ENCODE measurements at places on chromosomes 12 and 14.
A peak's percentile ranks its signal among the peaks of the same experiment; 100 is the strongest.

GRCh38 chr12:1530592-1531152 is 63.7 kb downstream of the FBXL14 start:
- DNase-seq: no peak

DNA sequence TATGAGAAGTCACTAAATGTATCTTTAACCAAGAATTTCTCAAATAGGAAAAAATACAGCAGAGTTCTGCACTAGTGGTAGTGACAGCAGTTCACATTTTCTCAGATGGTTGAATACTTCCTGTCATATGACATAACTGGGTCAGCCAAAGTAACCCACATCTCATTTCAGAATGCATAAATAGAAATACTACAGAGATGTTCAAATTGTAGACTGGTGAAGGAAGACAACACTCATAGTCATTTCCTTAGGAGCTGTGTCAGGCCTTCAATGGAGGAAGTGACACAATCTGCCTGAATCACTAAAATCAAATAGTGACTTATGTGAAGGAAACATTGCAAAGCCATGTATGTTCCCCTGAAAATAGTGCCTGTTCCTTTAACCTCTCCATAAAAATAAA is 32.4 kb downstream of the FERMT2 start:
- peak; percentile 88 for DNase-seq

GRCh38 chr12:482061-482460 is 22.3 kb downstream of the B4GALNT3 start:
- no peak for DNase-seq

DNA sequence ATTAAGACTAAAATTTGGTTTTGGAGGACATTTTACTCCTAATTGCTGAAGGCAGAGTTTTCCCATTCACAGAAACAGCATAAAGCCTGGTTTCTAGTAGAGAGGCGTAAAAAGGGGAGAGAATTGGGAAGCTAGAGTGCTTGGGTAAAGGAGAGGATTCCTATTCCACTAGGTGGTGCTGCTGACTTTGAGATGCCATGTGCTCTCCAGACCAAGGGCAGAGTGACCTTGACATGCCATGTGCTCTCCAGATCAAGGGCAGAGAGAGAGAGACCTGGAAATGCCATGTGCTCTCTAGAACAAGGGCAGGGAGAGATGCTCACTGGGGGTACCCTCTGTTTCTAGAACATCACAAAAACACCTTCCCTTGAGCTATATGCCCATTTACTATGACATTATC is 176.2 kb upstream of the PDZRN4 start:
- no peak for DNase-seq

DNA sequence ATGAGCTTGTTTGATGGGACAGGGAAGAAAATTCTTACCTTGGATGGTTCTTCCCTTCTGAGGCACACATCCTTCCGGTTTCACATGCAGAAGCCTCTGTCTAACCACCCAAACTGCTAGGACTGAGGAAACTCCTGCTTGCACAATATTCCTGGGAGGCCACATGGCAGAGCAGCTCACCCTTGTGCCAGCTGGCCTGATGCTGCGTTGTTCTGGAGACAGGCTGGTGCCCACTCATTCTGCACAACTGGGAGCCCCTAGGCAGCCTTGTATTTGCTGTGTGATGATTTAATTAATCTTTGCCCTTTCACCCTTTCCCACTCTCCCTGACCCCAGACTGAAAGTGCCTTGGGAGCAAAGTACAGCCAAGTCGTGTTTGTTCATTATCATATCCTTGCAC is 130.8 kb downstream of the RTN1 start:
- DNase-seq: no peak

DNA sequence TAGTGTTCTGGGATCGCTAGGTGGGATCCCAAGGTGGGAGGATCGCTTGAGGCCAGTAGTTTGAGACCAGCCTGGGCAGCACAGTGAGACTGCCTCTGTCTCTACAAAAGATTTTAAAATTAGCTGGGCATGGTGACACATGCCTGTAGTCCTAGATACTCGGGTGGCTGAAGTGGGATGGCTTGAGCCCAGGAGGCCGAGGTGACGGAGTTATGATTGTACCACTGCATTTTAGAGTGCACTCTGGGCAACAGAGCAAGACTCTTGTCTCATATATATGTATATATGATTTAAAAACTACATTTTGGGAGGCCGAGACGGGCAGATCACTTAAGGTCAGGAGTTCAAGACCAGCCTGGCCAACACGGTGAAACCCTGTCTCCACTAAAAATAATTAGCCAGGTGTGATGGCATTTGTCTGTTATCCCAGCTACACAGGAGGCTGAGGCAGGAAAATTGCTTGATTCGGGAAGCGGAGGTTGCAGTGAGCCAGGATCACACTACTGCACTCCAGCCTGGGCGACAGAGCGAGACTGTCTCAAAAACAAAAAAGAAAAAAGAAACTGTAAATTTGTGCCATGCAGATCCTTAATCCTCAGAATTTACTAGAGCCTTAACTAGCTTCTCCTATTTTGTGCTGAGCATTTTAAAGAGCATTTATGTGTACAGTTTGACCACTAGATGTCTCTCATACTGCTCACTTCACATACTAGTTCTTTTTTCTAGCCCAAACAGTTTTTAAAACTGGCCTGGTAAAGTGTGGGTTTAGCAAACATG is 114.8 kb downstream of the MON2 start:
- peak; percentile 61 for DNase-seq

GRCh38 chr12:128542844-128543243 is 275.9 kb downstream of the TMEM132C start:
- no peak for DNase-seq

DNA sequence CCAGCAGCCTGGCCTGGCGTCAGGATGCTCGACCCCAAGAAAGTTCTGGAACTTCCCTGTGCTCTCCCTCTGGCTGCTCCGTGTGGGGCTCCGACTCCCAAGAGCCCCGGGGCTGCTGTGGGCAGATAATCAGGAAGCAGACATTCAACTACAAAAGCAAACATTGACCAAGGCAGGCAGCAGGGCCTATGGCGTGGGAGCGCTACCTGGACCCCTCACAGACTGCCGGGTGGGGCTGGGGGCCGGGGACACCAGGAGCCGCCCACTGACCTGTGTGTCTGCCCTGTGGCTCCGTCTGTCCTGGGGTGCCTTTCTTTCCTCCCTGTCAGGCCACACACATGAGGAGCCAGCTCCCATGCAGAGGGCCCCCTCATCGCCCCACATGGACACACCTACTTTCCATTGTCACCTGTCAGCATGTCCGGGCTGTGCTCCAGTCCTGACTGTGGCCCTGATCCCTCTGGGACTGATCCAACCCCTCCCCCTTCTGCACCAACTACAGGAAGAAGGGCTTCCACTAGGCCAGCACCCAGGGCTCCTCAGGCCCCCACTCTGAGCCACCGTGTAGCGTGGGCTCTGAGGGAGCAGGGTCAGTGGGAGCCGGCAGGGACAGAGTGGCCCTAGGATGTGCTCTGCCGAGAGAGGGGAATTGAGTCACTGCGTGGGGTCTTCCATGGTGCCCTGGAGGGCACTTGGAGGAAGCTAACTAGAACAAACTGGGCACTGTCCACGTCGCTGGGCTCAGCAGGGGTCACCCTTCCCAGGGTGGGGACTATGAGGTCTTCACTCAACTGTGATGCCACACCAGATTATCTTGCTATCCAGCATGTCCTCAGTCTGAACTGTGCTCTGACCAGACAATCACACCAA is 215.4 kb upstream of the C14orf180 start:
- DNase-seq: no peak

DNA sequence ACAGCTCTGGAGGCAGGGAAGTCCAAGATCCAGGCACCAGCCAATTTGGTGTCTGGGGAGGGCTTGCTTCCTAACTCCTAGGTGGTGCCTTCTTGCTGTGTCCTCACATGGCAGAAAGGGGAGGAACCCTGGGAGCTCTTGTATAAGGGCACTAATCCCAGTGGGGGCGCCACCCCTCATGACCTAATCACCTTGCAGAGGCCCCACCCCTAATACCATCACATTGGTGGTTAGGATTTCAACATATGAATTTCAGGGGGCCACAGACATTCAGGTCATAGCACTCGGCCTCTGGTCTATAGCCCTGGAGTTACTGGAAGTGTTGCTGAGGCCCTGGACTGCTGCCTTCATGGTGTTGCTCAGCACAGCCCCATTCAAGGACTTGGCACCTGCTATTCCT is 14.6 kb downstream of the PSMD9 start:
- DNase-seq: no peak

DNA sequence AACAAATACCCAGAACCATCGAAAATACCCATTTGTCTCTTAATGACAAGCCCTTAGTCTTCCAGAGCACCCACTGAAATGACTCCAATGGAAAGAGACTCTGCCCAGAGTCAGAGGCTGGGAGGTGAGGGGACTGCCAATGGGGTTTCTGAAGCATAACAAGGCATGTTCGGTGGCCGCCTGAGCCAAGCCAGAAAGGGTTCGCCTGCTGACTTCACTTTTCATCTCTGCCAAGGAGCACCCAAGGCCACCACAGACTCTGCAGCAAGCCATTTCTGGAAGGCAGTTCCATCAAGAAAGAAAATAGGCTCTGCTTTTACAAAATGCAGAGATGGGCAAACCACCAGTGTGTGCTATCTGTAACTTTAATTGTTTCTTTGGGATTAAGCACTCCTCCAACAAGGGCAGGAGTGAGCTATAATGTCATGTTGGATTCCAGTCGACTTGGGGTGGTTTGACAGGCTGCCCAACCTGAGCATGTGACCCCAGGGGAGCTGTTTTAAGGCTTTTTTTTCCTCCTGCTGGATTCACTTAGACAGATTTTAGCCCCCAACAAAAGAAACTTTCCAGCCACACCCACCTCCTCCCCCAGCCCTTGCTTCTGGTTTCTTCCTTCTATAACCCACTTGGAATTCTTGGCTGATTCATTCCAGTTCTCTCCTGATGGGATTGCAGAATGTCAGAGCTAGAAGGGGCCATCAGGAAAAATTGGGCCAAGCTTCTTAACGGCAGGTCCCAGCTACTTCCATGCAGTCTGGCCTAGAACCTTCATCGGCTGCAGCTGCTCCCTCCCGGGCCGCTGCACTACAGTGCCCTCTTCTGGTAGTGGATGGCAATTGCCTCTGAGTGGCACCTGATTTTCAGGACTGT is 24.1 kb downstream of the CKAP4 start:
- peak; percentile 39 for DNase-seq

DNA sequence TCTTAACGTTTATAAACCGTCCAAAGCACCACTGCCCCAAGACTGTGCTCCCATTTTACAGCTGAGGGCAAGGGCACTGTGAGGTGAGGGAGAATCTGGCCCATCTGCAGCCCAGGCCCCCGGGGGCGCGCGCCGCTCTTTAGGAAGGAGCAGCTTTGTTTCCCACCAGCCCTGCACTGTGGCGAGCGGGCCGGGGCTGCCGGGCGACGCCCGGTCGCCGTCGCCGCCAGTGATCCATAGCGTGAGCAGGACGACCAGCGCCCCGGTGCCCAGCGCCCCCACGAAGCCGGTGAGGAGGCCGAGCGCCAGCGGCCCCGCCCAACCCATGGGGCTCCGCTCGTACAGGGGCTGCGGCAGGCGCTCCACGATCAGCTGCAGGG is 34.6 kb downstream of the FIGNL2 start:
- no peak for DNase-seq

DNA sequence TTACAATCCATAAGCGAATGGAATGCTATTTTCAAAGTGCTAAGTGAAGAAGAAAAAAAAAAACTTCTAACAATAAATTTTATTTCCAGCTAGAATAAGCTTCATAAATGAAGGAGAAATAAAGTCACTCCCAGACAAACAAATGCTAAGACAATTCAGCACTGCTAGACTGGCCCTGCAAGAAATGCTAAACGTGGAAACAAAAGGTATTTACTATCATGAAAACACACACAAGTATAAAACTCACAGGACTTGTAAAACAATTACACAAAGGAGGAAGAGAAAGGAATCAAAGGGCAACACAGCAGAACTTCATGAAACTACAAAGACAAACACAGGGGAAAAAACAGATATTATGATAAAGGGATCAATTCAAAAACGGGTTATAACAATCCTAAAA is 85.8 kb upstream of the NELL2 start:
- no peak for DNase-seq

DNA sequence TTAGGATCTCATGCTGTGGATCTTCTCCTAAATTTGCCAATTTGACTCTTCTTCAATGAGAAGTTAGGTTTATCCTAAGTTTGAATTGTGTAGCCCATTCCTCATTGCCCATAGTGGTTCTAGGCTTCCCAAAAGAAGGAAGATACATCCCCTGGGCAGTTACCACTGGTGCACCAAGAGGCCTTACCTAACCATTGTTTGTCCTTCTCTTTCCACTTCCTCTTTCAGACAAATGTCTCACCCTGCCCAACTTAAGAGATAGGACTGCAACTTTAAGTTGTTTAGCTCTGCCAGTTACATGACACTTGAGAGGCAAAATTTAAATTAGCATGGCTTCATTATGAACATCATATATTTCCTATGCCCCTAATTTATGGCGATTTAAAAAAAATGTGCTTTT is 9.4 kb upstream of the KCNH3 start:
- no peak for DNase-seq

DNA sequence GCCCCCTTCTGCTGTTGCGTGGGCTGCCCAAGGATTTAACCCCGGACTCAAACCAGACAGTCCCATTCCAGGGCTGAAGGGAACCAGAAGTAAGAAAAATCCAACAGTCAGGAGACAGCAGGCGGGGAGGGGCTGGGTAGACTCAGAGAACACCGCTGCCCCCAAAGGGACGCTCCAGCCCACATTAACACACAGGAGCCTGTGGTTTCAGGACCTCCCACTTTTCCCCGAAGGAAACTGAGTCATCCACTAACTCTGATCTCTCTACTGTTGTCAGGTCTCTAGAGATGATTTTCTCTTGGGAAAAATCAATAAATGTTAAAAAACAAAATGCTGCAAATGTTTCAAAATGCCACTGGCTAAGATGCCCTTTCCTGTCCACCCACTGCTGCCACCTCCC is 41.6 kb downstream of the FBXO21 start:
- no peak for DNase-seq

DNA sequence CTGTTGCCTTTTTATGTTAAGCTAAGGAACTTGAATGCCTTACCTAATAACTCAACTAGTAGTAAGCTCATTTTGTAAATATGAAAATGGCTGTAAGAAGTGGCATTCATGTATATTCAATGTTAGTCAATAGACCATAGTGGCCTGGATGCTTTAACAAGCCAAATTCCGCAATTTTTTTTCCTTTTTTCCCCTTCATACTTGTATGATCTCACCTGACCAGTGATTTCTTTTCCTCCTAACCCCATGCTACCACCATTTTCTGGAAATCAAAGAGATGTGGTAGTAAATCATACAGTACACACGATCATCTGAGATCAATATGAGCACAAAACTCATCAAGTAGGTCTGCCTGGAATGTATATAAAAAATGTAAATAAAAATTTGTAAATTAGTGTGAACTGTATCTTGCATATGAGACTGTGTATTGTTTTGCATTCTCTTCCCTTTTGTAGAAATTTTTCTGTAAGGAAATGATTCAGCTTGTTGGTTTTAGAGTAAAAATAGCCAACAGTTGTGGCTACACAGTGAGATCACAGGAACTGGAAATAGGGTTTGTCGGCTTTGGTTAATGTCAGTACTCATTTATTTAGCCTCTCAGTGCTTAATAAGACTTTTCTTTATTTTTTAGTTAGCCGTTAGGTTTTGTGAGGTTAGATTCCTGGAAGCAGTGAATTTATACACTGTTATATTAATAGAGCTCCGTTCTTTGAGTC is 62.5 kb downstream of the ETNK1 start:
- peak; percentile 77 for DNase-seq
